ENCODE measurements at places on chromosomes 2 and 18.
A peak's percentile ranks its signal among the peaks of the same experiment; 100 is the strongest.

- DNase-seq, result no peak
These were observed 1.9 kb upstream of the ESPNL start for GRCh38 chr2:238097988-238098871.

DNA sequence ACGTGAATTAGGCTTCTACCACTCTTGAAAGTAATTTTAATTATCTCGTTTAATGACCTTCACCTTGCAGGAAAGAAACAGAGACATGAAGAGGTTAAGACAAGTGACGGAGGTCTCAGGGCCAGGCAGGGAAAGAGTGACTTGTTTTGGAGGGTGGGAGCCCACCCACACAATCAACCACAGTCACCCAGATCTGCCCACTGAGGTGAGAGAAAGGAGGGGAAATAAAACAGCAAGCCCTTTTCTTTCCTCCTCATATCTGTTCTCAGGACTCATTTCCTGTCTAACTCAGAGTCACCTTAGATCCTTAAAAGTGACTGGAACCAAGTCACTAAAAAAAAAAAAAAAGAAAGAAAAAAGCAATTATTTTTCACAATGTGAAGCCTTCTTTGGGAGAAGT, 26.8 kb downstream of the ATP8B1 start:
- peak; percentile 6 for DNase-seq

GRCh38 chr2:233156001-233156400, 95.5 kb upstream of the ATG16L1 start:
- DNase-seq, result no peak

- no peak for DNase-seq
These were observed 145.1 kb downstream of the B3GNT2 start for GRCh38 chr2:62340994-62341484.
